ENCODE measurements at places on chromosomes 13 and 19.

GRCh38 chr13:43698009-43698408 lies 88.8 kb downstream of the ENOX1 start:
- no peak for DNase-seq

DNA sequence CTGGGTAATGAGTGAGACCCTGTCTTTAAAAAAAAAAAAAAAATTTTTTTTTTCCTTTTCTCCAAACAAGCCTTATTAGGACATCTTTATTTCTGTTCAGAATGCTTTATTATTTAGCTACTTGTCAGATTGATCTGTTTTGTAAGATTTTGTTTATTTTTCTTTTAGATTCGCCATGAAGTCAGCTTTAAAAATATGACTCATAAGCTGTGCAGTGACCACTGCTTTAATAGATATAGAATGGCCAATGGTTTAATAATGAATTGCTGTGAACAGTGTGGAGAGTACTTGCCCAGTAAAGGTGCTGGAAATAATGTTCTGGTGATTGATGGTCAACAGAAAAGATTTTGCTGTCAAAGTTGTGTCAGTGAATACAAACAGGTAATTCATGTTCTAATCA lies 47.7 kb downstream of the ZMYM2 start:
- DNase-seq = no peak

DNA sequence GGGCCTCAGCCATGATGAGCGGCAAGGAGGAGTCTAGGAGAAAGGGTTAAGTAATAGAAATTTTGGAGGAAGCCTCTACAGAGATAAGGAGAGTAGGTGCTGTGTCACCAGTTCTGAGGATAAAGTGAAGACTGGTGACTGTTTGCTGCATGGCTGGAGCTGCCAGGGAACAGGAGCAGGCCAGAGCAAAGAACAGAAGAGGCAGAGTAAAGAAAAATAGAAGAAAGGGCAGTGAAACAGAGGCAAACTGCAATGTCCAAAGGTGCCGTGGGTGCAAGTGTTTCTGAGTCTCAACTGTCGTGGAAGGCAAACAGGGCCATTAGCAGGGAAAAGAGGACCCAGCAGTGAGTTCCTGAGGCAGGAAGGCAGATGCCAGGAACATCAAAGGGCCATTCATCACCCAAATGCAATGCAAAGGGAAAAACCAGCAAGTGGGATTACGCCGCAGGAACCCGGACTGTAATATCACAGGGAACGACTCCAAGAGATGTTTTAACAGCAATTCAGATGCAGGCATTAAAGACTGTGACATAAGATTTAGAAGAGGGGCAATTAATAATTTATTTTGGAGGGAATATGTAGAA lies 318.3 kb downstream of the FOXO1 start:
- DNase-seq = no peak

GRCh38 chr13:100230769-100231149 lies 141.9 kb downstream of the PCCA start:
- no peak for DNase-seq

DNA sequence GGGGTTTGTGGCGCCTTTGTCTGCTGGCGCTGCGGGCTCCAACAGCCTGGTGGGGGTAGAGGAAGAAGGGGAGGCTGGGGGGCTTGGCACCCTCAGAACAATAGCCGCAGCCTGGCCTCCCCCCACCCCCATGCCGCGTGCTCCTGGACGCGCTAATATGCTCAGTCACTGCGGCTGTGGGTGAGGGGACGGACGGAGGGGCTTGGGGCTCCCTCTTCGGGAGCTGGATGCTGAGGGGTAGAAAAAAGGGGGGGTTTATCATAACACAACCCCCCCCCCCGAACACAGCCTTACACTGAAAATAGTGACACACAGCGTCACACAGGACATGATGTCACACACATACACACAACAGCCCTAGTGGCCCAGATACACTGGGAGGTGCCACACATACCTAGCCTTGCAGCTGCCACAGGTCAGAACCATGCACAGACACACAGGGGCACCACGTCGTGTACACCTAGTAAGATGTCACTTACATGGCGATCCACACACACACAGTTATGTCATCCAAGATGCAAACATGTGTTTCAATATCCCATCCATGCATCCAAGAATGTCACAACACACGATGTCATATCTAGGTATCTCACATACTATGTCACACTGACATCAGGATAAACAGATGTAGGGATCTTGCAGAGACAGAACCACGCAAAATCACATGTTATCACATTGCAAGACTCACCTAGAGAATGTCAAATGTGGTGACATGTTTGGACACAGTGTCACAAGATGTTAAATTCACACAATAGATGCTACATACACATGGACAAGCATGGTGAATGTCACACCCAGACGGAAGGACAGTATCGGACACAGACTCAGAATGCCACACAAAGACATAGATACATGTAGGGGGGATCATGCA lies 806 bp downstream of the MAST1 start:
- DNase-seq = no peak

GRCh38 chr19:42306646-42307045 lies 4.2 kb upstream of the PAFAH1B3 start:
- DNase-seq = no peak

GRCh38 chr19:4361152-4362046 lies 18.0 kb downstream of the MPND start:
- DNase-seq = no peak

- DNase-seq = no peak
Observed at GRCh38 chr13:69524459-69525150, 583.0 kb upstream of the ATXN8OS start.

GRCh38 chr19:18414504-18415177 lies 4.6 kb upstream of the SSBP4 start:
- no peak for DNase-seq

- no peak for DNase-seq
Observed at GRCh38 chr13:94236872-94237271, 242.6 kb downstream of the DCT start.

DNA sequence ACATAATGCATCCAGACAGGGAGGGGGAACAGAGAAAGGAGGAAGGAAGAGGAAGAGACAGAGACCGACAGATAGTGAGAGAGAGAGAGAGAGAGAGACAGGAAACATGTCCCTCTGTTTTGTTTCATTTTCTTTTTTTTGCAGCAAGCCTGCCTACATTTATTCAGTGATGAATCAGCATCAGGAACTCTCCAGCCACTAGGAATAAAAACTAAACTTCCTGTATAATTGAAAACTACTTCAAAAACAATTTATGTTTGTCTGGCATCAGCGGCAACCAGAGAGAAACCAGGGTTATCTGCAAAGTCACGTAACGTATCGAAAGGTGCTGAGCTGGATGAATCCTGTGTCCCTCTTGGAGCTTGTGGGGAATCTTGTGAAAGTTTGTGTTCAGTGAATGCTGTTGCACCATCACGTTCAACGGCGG lies 148.6 kb upstream of the SOX21 start:
- DNase-seq = no peak

GRCh38 chr19:4198467-4199126 lies 16.1 kb downstream of the ANKRD24 start:
- DNase-seq = no peak

DNA sequence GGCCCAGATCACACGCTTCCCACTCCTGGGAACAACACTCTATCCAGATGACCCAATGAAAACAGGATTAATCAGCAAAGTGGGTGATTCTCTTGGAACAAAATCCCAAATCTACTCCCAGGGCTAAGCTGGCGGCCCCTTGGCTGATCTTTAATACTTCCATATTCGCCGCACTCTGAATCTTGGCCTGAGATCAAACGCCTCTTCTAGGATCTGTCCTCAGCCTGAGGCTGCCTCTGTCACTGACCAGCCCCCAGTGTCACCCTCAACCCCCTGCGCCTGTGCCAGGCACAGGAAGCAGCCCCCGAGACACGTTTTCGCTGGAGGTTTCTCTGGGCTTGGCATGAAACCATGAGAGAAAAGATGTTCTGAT lies 2.4 kb upstream of the CTXN1 start:
- no peak for DNase-seq

- DNase-seq = no peak
Observed at GRCh38 chr19:36115453-36116343, at the start of gene TBCB. TBCB (plus strand) TSS chr19:36115468; CDS start chr19:36115561, 93 bp downstream.

DNA sequence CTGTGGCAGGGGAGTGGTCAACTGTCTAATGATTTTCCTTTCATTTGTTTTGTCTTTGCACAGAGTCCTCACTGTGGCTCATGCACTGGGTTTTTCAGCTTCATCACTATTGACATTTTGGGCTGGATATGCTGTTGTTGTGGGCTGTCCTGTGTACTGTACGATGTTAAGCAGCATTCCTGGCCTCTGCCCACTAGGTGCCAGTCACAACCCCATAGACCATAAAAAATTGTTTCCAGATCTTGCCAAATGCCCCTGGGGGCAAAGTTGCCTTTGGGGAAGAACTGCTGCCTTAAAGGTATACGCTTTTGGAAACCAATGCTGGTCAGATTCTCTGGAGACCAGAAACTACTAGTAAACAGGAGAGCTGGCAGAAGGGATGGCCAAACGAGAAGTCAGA lies 310.4 kb downstream of the SPRY2 start:
- DNase-seq = no peak

GRCh38 chr13:73684750-73685149 lies 449.5 kb downstream of the KLF12 start:
- DNase-seq = no peak

- no peak for DNase-seq
Observed at GRCh38 chr19:35596366-35596999, 10.5 kb downstream of the PMIS2 start.

DNA sequence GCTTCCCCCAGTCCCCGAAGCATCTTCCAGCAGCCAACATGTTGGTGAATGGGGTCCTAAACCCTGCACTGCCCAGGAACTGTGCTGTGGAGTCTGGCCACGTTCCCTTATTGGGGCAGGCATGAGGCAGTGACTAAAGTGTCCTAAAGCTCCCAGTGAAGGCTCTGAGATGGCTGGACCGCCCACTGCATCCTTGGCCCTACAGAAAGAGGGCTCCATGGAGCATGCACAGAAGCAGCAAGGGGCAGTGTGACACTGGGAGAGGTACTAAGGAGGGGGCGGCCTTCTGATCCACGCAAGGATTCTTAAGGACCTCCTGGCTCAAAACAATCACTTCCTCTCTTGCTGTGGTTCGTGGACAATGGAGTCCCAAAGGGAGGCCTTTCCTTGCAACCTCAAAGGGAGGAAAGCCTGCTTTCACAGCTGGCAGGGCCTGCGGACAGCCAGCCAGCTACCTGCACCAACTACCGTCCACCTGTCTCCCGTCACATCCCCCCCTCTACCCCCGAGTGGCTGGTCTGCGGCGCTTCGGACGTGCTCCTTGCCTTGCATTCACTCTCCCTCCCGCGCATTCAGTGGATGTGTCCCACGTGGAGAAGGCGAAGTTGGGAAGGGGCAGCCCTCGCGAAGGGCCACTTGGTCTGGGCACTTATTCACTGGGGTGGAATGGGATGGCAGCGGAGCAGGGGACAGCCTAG lies 63.9 kb upstream of the STARD13 start:
- DNase-seq = no peak

GRCh38 chr13:43153436-43154090 lies 130.2 kb downstream of the DNAJC15 start:
- DNase-seq = no peak

- DNase-seq = no peak
Observed at GRCh38 chr13:89181041-89181440, 1509.9 kb downstream of the SLITRK5 start.

GRCh38 chr13:86429756-86430155 lies 630.5 kb upstream of the SLITRK6 start:
- DNase-seq = no peak

DNA sequence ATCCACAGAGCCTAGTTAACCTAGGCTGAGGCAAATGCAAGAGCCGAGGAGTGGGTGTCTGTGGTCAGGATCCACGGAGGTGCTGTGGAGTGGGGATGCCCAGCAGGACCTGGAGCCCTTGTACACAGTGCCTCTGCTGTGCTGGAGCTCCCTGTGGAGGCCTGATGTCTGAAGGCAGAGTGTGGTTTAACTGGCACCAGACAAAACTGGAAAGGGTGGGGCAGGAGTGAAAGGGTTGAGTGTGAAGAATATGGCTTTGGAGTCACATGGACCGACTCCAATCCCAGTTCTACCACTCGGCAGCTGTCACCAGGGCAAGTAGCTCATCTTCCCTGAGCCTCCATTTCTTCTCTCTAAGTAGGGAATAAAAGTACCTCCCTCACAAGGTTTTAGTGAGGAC lies 60.3 kb upstream of the GPR12 start:
- no peak for DNase-seq

GRCh38 chr13:21413013-21413412 lies 46.1 kb downstream of the ZDHHC20 start:
- no peak for DNase-seq

GRCh38 chr13:24065176-24065575 lies 95.3 kb upstream of the SPATA13 start:
- DNase-seq = no peak

GRCh38 chr13:28626266-28626665 lies 32.7 kb upstream of the POMP start:
- no peak for DNase-seq

- DNase-seq = no peak
Observed at GRCh38 chr13:76939215-76939614, 9.1 kb upstream of the ACOD1 start.

DNA sequence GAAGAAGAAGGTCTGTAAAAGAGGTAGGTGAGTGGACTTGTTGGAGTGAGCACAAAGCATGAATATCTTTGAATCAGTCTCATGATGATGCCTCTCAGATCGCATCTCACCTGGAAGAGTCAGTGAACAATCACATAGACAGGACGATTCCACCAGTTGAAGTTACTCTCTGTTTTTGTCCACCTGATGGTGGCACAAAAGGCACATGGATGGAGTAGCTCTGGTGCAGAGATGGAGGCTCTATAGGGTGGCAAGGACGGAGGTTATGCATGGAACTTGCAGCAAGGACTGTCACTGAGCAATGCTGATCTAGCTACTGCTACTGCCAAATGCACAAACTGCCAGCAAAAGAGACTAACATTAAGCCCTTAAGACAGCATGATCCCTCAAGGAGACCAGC lies 10.3 kb upstream of the MYCBP2 start:
- DNase-seq = no peak

GRCh38 chr13:22271903-22272302 lies 601.0 kb downstream of the FGF9 start:
- DNase-seq = no peak

GRCh38 chr19:12748489-12748888 lies 3.1 kb upstream of the BEST2 start:
- no peak for DNase-seq

- DNase-seq = no peak
Observed at GRCh38 chr13:100156788-100157187, 67.9 kb downstream of the PCCA start.

DNA sequence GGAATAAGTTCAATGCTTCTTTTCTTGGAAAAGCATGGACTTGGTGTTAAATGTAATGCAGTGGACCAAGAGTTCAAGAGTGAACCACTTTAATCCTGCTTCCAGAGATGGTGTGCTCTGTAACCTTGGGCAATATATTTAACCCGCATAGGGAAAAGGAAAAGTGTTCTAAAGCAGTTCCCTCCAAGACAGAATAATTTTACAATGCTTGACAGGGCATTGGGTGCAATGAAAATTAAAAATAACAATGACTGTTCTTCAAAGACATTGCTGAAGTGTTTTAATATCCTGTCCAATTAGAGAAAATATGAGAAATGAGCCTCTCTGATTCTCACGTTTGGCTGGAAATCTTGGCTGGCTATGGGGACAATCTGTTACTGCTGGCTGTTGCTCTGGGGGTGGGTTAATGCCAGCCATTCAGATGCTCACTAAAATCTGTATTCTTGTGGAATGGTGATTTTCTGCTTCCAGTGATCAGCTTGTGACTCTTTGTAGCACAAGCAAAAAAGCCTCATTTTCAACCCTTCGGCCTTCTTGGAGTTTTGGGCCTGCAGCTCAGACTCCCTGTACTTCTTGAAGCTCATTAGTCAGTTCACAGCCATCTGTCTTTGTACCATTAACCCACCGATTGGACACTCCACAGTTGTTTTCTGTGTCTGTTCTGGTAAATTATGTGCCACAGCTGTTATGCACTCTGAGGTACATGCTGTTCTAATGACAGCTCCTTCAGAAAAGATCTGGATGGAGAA lies 310.6 kb downstream of the LMO7 start:
- DNase-seq = no peak
